ENCODE measurements at places on chromosomes 5 and 9. TPM values are rescaled to one million over a fixed set of nuclear protein-coding genes. Genes with fewer than 3 reads are reported as not detected.

Gene RNF208
- 7.3 TPM for total RNA-seq

Gene OBP2B
- total RNA-seq: not detected

Gene MAP3K1
- 5.8 TPM for total RNA-seq

Gene PTCH1
- 7.0 TPM for total RNA-seq

Gene EQTN
- total RNA-seq: not detected

Gene SPATA31C1
- not detected for total RNA-seq

Gene TRIM36
- 0.73 TPM for total RNA-seq

Gene RNF183
- total RNA-seq: 0.20 TPM

Gene LRSAM1
- 10.9 TPM for total RNA-seq

Gene TYRP1
- total RNA-seq: not detected

Gene TLX3
- total RNA-seq: not detected

Gene NMUR2
- total RNA-seq: not detected

Gene PROB1
- total RNA-seq: 0.75 TPM

Gene SH3TC2
- total RNA-seq: 0.43 TPM

Gene POLE3
- 14.3 TPM for total RNA-seq

Gene GTF2H2
- 9.0 TPM for total RNA-seq

Gene ENDOG
- total RNA-seq: 53.0 TPM

Gene TEX48
- not detected for total RNA-seq

Gene PCDHA9
- total RNA-seq: not detected

Gene ACOT12
- total RNA-seq: 51.6 TPM

Gene CXCL14
- total RNA-seq: 4.8 TPM

Gene KCTD16
- 0.05 TPM for total RNA-seq

Gene SPACA9
- 0.75 TPM for total RNA-seq

Gene PGM5
- 2.9 TPM for total RNA-seq

All from left lobe of liver (tissue), 2 donors.